ENCODE measurements at places on chromosomes 1 and 21.

- no peak for ATAC-seq
Observed at GRCh38 chr1:96487971-96488370, 233.6 kb upstream of the PTBP2 start.

DNA sequence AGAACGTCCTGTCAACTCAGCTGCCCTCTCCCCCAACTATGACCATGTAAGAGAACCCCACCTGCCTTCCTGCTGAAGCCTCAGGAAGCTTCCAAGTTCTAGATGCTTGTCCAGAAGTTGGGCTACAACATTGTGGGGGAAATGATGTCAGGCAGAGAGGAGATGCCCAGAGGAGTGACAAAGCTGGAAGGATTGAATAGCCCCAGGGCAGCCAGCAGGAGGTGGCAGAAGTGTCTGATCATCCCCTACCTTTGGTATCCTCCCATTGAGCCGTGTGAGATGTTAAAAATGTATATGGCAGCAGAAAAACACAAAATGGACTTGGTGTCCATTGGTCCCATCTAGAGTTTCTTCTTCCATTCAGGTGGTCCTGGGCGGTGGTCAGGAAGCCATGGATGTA lies 6.6 kb downstream of the EIF3I start:
- ATAC-seq = no peak

DNA sequence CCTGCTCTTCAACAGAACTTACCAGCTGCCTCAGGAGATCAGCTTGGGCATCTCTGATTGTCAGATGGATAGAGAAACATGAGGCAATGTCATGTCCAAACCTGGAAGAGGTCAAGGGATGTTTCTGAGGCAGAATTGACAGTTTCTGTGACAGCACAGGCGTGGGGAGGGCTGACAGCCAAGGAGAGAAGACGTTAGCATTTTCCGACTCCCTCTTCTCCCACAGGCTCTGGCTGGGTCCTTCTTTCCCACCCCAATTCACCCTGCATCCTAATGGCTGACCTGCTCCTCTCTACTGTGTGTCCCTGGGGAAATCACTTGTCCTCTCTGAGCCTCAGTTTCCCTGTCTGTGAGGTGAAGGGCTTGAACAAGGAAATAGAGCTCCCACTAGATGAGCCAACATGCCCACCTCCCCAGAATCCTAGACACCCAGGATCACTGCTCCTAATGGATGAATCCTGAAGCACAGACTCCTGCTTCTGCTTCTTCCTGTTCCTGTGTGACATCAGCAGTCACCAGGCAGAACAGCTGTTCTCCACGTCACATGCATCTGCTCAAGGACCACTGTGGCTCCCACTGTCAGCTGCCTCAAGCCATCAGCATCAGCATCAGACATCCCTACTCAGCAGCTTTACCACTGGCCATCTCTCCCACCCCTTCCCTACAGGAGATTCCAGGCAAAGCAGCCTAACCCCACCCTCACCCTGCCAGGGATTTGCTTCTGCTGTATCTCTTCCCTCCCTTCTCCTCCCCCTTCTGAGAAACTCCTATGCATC lies 408.0 kb downstream of the MATN1 start:
- no peak for ATAC-seq

- no peak for ATAC-seq
Observed at GRCh38 chr1:22529901-22530621, 33.2 kb upstream of the EPHA8 start.

GRCh38 chr1:152127673-152128072 lies 12.4 kb upstream of the TCHH start:
- ATAC-seq = no peak

DNA sequence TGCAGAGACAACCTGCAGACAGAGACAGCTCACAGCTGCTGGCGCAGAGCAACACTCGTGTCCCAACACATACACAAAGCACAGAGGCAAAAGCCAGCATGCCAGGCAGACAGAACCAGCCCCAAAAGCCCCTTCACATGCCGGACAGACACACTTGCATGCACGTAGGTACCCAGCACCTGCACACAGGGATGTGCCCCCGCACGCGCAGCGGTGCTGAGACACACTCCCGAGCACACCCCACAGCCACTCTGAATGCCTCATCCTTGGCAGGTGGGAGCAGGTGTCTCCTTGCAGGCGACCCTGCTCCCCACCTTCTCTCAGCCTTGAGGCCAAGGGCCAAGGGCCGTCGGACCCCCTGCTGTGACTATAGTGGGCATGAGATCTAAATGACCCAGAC lies 41.2 kb upstream of the ZC3H12A start:
- ATAC-seq = no peak

DNA sequence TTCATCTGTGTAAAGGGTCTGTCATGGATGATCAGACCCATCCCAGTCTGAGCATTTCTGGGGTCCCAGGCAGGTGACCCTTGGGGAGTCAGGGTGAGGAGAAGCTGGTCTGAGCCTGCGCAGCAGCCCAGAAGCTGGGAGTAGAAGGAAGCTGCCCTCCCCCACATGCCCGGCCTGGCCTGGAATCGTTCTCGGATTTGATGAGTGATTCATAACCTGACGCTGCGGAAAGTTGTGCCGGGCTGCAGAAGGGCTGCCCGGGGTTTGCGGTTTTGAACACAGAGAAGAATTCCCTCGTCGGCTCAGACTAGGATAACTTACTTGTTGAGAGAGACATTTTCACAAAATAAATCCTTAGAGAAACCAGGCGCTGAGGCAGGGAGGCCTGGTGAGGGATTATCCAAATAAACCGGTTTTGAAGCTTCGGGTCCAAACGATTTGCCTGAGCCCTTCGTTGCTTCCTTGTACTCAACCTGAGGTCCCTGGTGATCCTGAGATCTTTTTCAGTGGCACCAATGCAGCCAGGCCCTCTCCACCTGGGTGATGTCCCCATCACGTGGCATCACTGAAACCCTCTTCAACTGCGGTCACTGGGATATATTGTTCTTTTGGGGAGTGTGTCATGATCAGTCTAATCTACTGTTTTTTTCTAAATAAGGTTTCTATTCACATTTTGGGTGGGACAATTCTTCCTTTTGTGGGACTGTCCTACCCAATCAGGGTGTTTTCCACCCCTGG lies 29.2 kb downstream of the EPHB2 start:
- ATAC-seq = no peak

- ATAC-seq = no peak
Observed at GRCh38 chr1:80841261-80841660, 959.5 kb upstream of the ADGRL2 start.

DNA sequence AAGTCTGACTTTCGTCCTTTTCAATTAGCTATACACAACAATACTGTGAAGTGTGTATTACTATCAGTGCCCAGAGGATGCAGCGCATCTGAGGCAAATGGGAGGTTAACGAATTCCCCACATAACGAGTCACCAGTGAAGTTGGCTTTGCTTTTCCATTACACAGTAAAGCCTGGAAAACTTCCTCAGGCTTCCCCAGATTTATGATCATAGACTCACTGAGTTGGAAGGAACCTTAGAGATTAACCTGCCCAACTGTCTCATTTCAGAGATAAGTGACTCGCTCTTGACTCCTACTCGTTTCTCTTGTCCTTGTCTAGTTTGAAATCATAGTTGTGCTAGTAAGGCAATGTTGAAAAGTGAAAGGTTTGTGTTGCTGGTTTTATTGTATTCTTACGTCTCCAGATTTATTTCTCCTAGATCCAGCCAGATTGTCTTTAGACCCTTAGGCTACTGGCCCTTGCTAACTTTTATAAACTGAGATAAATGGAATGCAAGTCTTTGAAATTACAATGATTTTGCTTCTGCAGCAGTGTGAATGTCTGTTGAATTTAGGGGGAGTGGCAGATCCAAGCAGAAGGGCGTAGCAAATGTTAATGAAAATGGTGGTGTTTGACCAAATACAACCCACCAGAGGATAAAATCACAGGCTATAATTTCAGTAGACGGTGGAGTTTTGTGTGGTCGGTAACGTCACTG lies 17.3 kb downstream of the S1PR1 start:
- peak; percentile 38 for ATAC-seq

DNA sequence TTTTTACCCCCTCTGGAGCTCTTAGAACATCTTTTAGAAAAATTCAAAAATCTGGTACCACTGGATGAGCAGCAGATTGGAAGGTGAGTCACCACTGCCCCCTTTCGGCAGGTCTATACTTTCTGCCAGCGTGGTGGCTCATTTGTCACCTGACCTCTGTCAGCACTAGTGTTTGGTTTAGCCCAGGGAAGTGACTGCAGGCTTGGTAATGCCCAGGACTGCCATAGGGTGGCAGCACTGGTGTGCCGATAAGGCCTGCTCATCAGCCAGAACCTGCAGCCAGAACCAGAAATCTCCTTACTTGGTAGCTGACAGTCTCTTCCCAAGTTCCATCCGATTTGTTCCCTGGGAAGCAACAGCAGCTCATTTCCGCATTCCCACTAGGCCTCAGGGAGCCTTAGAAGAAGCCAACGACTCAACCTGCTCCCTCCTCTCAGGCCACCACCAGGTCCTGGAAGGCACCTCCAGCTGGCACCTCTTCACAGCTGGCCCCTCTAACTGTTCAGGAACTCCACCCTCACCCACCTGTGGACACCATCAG lies 6.8 kb downstream of the SMIM12 start:
- ATAC-seq = peak; percentile 100

GRCh38 chr1:1173061-1173792 lies 453 bp upstream of the TTLL10 start:
- ATAC-seq = no peak

DNA sequence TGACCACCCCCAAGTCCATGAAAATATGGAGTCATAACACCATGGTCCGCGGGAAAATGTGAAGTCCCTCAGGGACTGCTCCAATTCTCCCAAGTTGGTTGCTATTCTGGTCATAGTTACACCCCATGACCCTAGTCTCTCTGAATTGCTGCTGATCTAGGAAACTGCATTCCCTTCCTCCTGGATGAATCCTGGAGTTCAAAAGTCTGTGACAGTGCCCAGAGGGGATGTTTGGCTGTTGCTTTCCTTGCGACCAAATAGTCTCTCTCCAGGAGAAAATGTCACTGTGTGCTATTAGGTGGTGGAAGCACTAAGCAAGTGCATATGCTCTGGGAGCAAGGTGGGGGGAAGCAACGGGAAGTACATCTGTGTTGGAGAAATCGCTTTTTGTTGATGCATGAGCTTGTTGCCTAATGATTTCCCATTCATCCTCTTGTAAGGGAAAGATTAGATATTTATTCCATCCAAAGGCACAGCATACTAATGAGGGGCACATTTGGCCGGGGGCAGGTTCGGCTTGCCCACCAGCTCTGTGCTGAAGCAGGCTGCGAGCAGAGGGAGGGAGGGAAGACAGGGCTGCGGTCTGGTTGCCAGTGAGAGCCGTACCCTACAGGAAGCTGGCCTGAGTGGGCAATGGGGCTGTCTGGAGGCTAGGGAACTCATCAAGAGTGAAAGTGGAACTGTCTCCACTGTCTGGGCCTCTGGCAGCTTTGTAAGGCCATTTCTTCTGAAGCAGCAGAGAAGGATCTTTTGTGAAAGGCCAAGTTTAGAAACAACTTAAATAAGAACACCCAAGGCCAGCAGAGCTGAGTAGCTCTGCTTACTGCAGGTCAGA lies 27.2 kb downstream of the SYT6 start:
- no peak for ATAC-seq

Data from activated CD4-positive, CD25-positive, alpha-beta regulatory T cell treated with anti-CD3 and anti-CD28 coated beads, Interleukin-2, amount 50 U/mL, for 24 hours (primary cell).